ENCODE measurements at places on chromosomes 6 and 20. TPM values are rescaled to one million over a fixed set of nuclear protein-coding genes. Genes with fewer than 3 reads are reported as not detected.

The HSPA1L gene
- total RNA-seq: 0.39 TPM

The ZSCAN12 gene
- total RNA-seq: 5.1 TPM

The ECT2L gene
- not detected for total RNA-seq

The VSX1 gene
- not detected for total RNA-seq

The TMC2 gene
- under 0.01 TPM for total RNA-seq

The PTPRK gene
- total RNA-seq: 55.3 TPM
